Stimulated activated CD8-positive, alpha-beta memory T cell treated with anti-CD3 and anti-CD28 coated beads, Interleukin-7, amount 100 ng/mL, for 1 hour (primary cell): ENCODE measurements at places on chromosomes 7 and 10.

DNA sequence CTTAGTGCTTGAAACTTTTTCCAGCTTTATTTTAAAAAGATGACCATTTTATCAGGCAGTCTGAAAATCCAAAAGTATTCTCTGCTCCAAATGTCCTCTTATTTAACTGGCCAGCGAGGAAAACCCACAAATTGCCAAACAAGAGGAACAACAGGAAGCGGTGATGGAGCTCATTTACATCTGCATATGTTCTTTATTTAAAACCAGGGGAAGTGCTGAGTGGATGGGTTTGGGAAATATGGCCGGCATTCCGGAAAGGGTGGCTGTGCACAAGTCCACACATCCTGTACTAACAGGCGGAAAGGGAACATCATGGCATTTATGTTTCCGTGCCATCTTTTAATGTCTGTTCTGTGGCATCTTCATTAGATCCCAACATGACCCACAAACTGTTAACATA lies 974.5 kb downstream of the LRMDA start:
- DNase-seq = no peak

GRCh38 chr7:1941464-1942242 lies 271.6 kb downstream of the ELFN1 start:
- no peak for DNase-seq

- no peak for DNase-seq
These were observed 28.8 kb upstream of the SNX13 start for GRCh38 chr7:17968791-17969715.

DNA sequence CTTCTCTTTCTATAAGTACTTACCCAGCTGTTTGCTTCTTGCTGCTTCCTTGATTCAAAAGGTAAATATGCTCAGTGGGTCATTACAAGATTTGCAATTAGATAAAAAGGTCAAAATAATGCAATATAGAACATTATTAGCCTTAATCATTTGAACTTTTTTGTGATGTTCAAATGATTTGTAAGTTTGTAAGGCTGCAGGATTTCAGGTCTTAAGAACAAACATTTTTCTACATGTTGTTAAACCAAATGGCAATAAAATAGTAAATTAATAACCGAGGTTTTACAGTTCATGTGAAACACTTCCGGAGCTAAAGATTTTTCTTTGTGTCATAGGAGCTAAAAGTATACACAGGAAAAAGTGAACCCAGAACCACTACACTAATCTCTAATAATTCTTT lies 16.2 kb upstream of the SCIN start:
- DNase-seq = no peak

DNA sequence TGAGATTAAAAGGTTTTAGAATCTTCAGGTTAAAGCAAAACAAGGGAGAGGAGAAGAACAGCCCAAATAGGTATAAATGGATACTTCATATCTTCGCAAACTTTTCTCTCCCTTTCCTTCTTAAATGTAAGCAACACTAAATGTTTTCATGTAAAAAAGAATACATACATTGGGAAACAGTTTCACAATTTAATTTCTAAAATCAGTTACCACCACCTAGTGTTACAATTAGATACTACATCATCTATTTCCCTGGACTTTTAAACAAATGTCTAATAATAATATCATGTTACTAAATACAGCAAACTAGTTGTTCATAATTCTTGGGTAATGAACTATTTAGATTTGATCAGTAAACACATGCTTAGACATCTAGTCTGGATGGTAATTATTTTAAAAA lies 35.8 kb downstream of the MINDY3 start:
- DNase-seq = no peak

- DNase-seq = no peak
These were observed 3.9 kb downstream of the GDF10 start for GRCh38 chr10:47303866-47304265.

- DNase-seq = no peak
These were observed 167.7 kb downstream of the SFMBT2 start for GRCh38 chr10:7243139-7243538.
